ENCODE measurements at places on chromosomes 5 and 9. TPM values are rescaled to one million over a fixed set of nuclear protein-coding genes. Genes with fewer than 3 reads are reported as not detected.

Gene ARL14EPL
- total RNA-seq = not detected

Gene CCDC192
- not detected for total RNA-seq

Gene SMIM27
- total RNA-seq = 13.6 TPM

Gene PSD2
- 0.03 TPM for total RNA-seq

Gene FIBCD1
- 14.4 TPM for total RNA-seq

Gene MSANTD3
- total RNA-seq = 78.3 TPM

Gene RGS7BP
- total RNA-seq = not detected

Gene TRPM6
- 1.4 TPM for total RNA-seq

Gene DBH
- total RNA-seq = not detected

Gene ANKRA2
- 11.7 TPM for total RNA-seq

Gene GADD45G
- total RNA-seq = 0.21 TPM

Gene FAM81B
- total RNA-seq = not detected

Gene MYOZ3
- not detected for total RNA-seq

Gene FAM169A
- total RNA-seq = 8.8 TPM

Gene UBQLN1
- 112 TPM for total RNA-seq

Gene C5orf34
- total RNA-seq = 4.7 TPM

Gene RNF208
- total RNA-seq = 1.8 TPM

Gene MIER3
- total RNA-seq = 13.0 TPM

Gene DHX29
- 25.8 TPM for total RNA-seq

Gene PDLIM4
- not detected for total RNA-seq

Gene PCDHB12
- total RNA-seq = 0.02 TPM

Gene WASHC1
- total RNA-seq = 6.9 TPM

Gene SREK1IP1
- total RNA-seq = 9.8 TPM

Gene SHC3
- 0.38 TPM for total RNA-seq

Gene CHSY3
- 0.04 TPM for total RNA-seq

Gene FYB1
- 17.1 TPM for total RNA-seq

Gene ANKRD18B
- 5.0 TPM for total RNA-seq

Gene MCC
- 0.26 TPM for total RNA-seq

Gene PCDHA4
- 1.8 TPM for total RNA-seq

Gene ZNF462
- total RNA-seq = 5.9 TPM

Gene STING1
- 1.2 TPM for total RNA-seq

Gene PCDHGA11
- total RNA-seq = not detected

Gene TOR4A
- 28.5 TPM for total RNA-seq

Gene SOX30
- 0.05 TPM for total RNA-seq

Gene PTGS1
- total RNA-seq = 1.3 TPM

Gene IFNA21
- total RNA-seq = not detected

Gene CDX1
- not detected for total RNA-seq

Gene FOXD4L4
- total RNA-seq = not detected

Gene LHFPL2
- total RNA-seq = 51.4 TPM

Gene PLAC8L1
- 0.49 TPM for total RNA-seq

Gene KIAA1958
- total RNA-seq = 3.2 TPM

Gene TAF11L5
- total RNA-seq = not detected

Gene POU4F3
- total RNA-seq = 0.10 TPM

Gene ZNF879
- total RNA-seq = 0.39 TPM

Gene SLC27A6
- total RNA-seq = not detected

Gene MYMK
- not detected for total RNA-seq

Gene ARSI
- total RNA-seq = 44.0 TPM

Gene HTR4
- total RNA-seq = not detected

Gene SH3TC2
- total RNA-seq = 0.29 TPM

Measured in A549 treated with DMSO at 1 μM for 4 hours (cell line).